Left lung (tissue), 14 donors: ENCODE measurements at places on chromosomes 11 and 22.

DNA sequence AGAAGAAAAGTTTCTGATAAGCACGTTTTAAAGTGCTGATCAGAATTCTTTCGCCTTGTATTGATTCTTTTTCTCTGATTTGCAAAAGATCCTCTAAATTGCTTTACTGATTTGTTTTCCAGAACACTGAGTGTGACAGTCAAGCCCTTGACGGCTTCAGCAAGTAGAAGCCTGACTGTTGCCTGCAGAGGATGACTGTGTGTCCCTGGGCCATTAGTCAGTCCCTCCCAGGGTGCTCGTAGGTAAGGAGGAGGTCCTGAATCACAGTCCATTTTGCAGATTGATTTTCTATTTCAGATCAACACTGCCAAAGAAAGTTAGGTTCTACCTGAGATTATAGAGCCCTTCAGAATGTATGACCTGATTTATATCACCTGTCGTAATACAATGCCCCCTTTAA, 38.6 kb upstream of the POGLUT3 start:
- no peaks in the 10 kb centered on the region for H3K36me3 ChIP-seq
- no peak overlapping the region for H3K4me3 ChIP-seq
- H3K27ac ChIP-seq = no peak overlapping the region
- no peaks in the 10 kb centered on the region for H3K4me1 ChIP-seq
- DNase-seq = no peak

- H3K27me3 ChIP-seq = no peaks in the 10 kb centered on the region
- peak; percentile 62 for DNase-seq
- peak overlapping the region; percentile 99 for H3K27ac ChIP-seq
- H3K4me3 ChIP-seq = no peak overlapping the region
- no peaks in the 10 kb centered on the region for H3K36me3 ChIP-seq
- peaks cover 6% of the 10 kb centered on the region for H3K4me1 ChIP-seq
These were observed 2.7 kb upstream of the GAB2 start for GRCh38 chr11:78420255-78420764.

DNA sequence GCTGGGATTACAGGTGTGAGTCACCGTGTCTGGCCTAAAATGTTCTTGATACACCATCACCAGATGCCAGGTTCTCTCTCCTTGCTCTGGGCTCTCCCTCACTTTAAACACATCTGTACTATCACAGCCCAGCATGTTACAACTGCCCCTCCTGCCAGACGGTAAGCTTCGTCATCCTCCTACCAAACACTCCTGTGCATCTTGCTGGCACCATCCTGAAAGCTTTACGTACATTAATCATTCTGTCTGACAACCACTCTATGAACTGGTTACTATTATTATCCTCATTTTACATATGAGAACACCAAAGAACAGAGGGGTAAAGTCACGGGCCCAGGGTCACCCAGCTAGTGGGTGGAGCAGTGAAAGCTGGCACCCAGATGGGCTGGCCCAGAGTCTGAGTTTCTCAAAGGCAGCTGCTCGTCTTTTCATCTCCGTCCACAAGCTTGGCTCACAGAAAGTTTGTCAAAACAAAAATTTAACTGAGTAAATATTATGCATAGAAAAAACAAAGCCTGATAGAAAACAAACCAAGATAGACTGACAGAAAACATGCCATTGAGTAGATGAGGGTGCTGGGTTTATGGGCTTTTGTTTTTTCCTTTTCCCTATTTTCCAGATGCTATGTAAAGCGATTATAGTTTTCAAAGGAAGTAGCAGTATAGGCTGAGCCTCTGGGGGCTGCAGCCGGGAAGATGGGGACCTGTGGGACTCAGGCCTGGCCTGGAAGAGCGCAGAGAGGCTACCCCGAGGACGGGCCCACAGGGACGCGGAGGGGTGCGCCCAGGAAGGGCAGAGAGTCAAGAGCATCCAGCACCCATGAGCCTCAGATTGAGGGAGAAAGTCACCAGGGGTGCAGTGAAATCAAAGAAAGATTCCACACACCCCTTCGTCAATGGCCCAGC, 9.5 kb downstream of the PLA2G6 start:
- peak overlapping the region; percentile 70 for H3K27ac ChIP-seq
- H3K4me1 ChIP-seq = peaks cover 11% of the 10 kb centered on the region
- H3K36me3 ChIP-seq = no peaks in the 10 kb centered on the region
- no peak for DNase-seq
- H3K4me3 ChIP-seq = no peak overlapping the region
- no peaks in the 10 kb centered on the region for H3K27me3 ChIP-seq

DNA sequence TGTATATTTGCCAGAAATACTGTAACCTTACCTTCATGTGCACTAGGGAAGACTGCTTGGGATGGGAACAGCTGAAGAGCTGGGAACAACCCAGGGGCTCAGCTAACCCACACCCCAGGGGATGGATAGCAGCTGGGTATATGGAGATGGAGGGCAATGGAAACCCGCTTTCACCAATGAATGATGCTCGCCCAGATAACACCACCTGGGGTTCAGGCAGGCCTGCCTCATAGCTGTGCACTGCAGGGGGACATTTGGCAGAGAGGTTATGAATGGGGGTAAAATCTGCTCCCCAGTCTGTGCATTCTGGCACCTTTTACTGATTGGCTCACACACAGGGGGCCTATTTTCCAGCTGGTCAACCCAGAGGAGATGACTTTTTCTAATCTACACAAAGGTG, 170.7 kb downstream of the CHST1 start:
- H3K27ac ChIP-seq = no peak overlapping the region
- H3K36me3 ChIP-seq = no peaks in the 10 kb centered on the region
- H3K4me1 ChIP-seq = no peaks in the 10 kb centered on the region
- H3K27me3 ChIP-seq = peaks cover 8% of the 10 kb centered on the region
- no peak overlapping the region for H3K4me3 ChIP-seq

GRCh38 chr22:41181349-41182241, 23.5 kb upstream of the L3MBTL2 start:
- no peak for DNase-seq
- H3K36me3 ChIP-seq = peaks cover 39% of the 10 kb centered on the region
- H3K4me3 ChIP-seq = no peak overlapping the region
- H3K27ac ChIP-seq = peak overlapping the region; percentile 26
- no peaks in the 10 kb centered on the region for H3K27me3 ChIP-seq
- peaks cover 5% of the 10 kb centered on the region for H3K4me1 ChIP-seq

DNA sequence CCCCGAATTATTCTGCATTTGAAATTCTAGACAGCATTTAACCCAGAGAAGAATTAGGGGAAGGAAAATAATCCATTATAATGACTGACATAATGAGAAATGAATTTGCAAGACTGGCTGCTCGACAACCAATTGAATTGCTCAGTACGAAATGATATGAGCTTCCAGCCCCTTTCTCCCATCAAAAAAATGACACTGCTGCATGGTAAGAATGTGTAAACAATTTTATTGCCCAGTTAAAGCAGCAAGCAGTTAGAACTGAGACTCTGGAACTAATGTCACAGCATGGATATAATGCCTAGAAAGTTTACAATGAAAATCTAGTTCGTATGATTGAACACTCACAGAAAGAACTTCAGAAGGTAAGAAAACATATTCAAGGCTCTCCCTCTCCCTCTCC, 24.7 kb upstream of the PCF11 start:
- no peaks in the 10 kb centered on the region for H3K36me3 ChIP-seq
- H3K27ac ChIP-seq = no peak overlapping the region
- DNase-seq = no peak
- no peaks in the 10 kb centered on the region for H3K27me3 ChIP-seq
- no peak overlapping the region for H3K4me3 ChIP-seq

DNA sequence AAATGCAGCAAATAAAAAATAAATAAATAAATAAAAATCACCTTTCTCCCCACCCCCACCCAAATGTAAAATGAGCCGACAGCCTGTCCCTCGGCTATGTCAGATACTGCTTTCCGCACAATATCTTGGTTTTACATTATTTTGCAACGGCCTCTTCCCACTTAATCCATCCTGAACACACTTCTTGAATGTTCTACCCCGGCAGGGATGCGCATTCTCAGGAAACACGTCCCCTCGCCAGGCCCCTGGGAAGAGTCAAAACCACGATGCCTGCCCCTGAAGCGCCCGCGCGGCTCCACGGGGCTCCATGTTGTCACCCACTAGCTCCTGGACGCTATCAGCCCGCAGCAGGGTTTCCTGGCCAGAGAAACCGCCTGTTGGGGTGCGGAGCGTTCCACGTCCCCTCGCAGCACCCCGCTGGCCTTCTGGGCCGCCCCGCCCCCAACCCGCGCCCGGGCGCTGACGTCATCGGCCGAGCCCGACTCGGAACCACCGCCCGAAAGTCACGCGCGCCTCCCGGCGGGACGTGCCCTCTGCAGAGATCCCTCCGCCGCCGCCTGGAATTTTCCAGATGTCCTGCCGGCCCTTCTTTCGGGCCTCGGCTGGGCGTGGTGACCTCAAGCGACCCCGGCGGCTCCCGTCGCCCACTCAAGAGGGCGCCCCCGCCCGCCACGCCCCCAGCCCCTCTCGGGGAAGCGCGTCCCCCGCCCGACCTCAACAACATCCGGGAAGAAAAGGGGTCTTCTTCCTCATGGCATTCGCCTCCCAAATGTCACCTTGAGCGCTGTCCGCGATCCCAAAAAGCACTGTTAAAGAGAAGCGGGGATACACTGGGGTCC, 585 bp upstream of the NEAT1 start:
- no peaks in the 10 kb centered on the region for H3K27me3 ChIP-seq
- peaks cover 53% of the 10 kb centered on the region for H3K4me1 ChIP-seq
- peaks cover 30% of the 10 kb centered on the region for H3K36me3 ChIP-seq
- H3K27ac ChIP-seq = peak overlapping the region; percentile 100

DNA sequence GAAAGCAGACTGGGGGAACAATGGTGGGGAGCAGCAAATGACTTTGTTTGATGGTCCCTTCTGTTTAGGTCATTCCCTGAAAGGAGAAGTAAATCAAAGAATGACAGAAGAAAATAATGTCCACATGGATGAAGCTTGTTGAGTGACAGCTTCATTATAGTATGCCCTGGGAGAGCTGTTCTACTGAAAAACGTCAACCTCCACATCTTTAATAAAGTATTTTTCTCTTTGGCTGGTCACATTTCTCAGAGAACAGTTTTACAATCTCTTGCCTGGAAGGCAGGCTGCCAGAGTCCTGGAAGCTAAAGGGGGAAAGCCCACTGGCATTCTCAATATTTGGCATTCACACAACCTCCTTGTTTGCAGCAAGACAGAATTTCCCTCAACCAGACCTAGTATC, 287.9 kb downstream of the SWAP70 start:
- H3K27me3 ChIP-seq = no peaks in the 10 kb centered on the region
- no peaks in the 10 kb centered on the region for H3K4me1 ChIP-seq
- no peak overlapping the region for H3K4me3 ChIP-seq
- no peak for DNase-seq

DNA sequence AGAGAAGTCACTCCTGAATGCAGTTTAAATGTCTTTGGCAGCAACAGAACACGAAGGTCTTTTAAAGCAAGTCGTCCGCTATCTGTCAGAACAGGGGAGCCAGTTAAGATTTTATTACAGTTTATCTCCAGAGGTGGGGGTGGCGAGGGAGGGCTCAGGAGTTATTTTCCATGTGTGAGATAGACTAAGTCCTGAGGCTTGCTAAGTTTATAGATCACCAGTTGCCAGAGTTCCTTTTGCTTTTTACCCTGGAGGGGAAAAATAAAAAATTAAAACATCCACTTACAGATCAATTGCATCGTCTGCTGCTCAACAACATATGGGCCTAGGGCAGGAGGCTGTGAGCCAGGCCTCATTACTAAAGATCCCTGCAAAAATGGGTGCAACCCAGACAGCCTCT, 90.7 kb downstream of the SNX19 start:
- no peak overlapping the region for H3K4me3 ChIP-seq
- peaks cover 3% of the 10 kb centered on the region for H3K4me1 ChIP-seq
- H3K27ac ChIP-seq = no peak overlapping the region
- no peaks in the 10 kb centered on the region for H3K27me3 ChIP-seq
- DNase-seq = no peak
- no peaks in the 10 kb centered on the region for H3K36me3 ChIP-seq

GRCh38 chr11:113006896-113007445, 45.8 kb downstream of the NCAM1 start:
- H3K36me3 ChIP-seq = no peaks in the 10 kb centered on the region
- no peaks in the 10 kb centered on the region for H3K27me3 ChIP-seq
- no peak overlapping the region for H3K4me3 ChIP-seq
- no peak for DNase-seq
- H3K27ac ChIP-seq = no peak overlapping the region

DNA sequence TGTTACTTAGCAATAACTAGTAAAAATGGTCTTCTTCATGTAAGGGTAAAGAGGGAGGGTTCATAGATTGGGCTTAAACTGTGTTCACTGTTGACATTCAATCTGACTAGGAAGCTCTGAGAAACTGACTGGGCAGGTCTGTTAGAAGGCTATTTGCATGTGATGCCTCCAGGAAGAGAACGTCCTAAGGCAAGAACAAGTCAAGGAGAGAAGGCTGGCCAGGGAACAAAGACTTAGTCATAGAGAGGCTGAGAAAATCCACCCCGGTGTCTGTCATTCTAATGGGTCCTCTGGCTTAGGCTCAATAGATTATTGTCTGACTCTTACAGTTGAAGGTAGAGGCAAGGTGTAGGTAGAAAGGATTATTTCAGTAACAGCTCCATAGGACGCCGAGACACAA, 50.3 kb upstream of the CD44 start:
- no peak overlapping the region for H3K4me3 ChIP-seq
- peaks cover 27% of the 10 kb centered on the region for H3K4me1 ChIP-seq
- H3K27me3 ChIP-seq = no peaks in the 10 kb centered on the region
- H3K27ac ChIP-seq = no peak overlapping the region

- no peaks in the 10 kb centered on the region for H3K36me3 ChIP-seq
- H3K27ac ChIP-seq = no peak overlapping the region
- DNase-seq = no peak
- no peaks in the 10 kb centered on the region for H3K27me3 ChIP-seq
These were observed 531.7 kb downstream of the TBC1D22A start for GRCh38 chr22:47294222-47294532.

DNA sequence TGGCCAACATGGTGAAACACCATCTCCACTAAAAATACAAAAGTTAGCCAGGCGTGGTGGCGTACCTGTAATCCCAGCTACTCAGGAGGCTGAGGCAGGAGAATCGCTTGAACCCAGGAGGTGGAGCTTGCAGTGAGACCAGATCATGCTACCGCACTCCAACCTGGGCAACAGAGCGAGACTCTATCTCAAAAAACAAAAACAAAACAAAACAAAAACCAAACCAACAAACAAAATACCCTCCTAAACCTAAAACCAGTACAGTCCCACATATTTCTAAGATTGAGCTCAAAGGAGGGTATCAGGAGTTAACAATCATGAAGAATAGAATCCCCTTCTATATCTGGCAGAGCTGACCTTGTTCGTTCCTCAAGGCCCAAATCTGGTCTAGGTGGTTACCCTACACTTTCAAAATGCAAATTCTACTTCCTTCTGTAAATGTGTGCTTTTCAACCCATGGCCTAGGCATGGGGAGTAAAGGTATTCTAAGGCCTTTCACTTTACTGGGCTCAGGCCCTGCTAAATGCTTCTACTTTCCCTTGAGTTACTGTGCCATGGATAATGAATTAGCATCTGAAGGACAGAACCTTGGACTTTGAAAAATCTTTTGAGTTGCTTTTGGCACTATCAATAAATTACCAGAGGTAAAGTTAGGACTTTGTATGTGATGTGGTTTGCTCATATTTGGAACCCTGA, 10.4 kb upstream of the PPP2R1B start:
- no peaks in the 10 kb centered on the region for H3K36me3 ChIP-seq
- no peak overlapping the region for H3K4me3 ChIP-seq
- H3K4me1 ChIP-seq = no peaks in the 10 kb centered on the region
- H3K27me3 ChIP-seq = no peaks in the 10 kb centered on the region
- no peak overlapping the region for H3K27ac ChIP-seq
